Stimulated activated CD8-positive, alpha-beta memory T cell treated with anti-CD3 and anti-CD28 coated beads, Interleukin-15, amount 100 ng/mL, for 4 hours (primary cell): ENCODE measurements at places on chromosomes 6 and 20.

- no peak for DNase-seq
Measured at GRCh38 chr20:22717466-22717865, 133.1 kb upstream of the FOXA2 start.

- no peak for DNase-seq
Measured at GRCh38 chr6:113402544-113402943, 454.6 kb upstream of the MARCKS start.

- DNase-seq = no peak
Measured at GRCh38 chr6:109925075-109925474, 53.0 kb upstream of the GPR6 start.

DNA sequence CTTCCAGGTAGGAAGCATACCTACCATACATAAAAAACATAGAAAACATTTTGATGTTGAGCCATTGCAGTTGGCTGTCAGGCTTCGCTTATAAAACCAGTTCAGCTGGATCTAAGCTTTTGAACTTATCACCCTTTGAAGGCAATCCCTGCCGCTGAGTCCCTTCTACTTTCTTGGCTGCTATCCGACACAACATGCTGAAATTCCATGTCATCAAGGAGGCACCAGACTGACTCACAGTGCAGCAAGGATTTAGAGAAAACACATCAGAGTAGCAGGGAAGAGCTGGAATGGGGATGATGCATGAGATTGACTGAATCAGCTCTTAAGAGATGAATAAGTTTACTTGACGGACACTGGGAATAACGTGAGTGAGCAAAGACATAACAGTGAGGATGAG, 135.0 kb upstream of the MAN1A1 start:
- DNase-seq = no peak

DNA sequence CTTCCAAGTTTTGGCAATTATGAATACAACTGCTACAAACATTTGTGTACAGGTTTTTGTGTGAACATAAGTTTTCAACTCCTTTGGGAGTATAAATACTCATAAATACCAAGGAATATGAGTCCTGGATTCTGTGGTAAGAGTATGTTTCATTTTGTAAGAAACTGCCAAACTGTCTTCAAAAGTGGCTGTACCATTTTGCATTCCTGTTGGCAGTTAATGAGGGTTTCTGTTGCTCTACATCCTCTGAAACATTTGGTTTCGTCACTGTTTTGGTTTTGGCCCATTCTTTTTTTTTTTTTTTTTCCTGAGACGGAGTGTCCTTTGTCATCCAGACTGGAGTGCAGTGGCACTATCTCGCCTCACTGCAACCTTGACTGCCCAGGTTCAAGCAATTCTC, 8.5 kb downstream of the AP5S1 start:
- no peak for DNase-seq

GRCh38 chr6:24060982-24061754, 64.8 kb upstream of the NRSN1 start:
- no peak for DNase-seq

- DNase-seq = no peak
Measured at GRCh38 chr6:27940766-27941165, 16.3 kb upstream of the OR2B6 start.

DNA sequence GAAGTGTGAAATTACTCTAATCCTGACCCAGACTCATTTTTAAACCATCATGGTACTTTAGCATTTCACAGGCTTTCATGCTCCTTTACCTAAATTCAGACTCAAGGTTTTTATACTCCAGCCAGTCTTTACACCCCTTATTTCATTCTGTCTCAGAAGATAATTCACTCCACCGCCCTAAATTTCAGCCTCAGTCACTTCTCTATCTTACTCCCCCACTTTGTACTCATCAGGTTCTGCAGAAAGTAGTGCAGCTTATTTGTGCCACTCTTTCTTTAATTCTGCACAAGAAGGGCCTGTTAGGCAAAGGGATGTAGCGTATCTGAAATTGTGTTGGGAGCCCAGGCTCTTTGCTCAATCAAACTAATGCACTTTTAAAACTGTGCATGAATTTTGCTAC, 205.5 kb downstream of the ARHGAP18 start:
- no peak for DNase-seq

GRCh38 chr20:14445902-14446301, 108.5 kb upstream of the FLRT3 start:
- no peak for DNase-seq

GRCh38 chr6:129657483-129657882, 52.5 kb downstream of the ARHGAP18 start:
- DNase-seq = no peak

DNA sequence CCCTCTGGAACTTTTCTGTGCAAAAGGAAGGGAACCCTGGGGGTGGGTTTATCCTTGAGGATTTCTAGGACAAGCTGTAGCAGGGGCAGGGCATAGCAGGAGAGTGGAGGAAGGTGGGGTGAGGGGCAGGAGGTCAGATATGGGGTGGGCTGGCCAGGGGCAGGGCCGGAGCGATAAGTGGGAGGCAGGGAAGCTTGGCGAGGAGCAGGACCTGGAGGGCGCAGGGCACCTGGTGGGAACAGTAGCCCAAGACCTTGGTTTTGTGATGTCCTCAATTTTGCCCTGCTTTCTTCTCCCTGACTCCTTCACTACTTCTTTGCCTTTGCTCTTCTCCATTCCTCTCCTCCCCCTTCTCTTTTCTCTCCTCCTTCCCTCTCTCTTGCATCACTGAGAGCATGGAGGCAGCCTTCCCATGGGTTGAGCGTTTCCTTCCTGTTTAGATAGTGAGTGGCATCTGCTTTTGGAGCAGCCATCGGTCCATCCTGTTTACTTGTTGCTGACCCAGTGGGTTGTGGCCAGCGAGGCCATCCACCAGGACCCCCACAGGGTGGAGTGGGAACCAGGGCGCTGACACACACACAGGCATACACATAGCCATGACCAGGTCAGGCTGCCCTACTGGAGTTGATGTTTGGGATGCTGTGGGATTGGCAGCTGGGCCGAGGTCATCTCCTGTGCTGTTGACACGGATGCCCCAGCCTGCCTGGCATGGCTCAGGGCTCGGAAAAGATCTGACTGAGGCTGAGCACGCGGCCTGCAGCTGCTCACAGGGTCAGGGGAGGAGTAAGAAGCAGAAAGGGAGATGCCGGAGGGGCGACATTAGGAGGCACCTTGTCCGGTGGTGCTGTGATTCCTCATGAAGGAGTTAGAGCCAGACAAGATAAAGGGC, 121.0 kb upstream of the RNF24 start:
- no peak for DNase-seq

DNA sequence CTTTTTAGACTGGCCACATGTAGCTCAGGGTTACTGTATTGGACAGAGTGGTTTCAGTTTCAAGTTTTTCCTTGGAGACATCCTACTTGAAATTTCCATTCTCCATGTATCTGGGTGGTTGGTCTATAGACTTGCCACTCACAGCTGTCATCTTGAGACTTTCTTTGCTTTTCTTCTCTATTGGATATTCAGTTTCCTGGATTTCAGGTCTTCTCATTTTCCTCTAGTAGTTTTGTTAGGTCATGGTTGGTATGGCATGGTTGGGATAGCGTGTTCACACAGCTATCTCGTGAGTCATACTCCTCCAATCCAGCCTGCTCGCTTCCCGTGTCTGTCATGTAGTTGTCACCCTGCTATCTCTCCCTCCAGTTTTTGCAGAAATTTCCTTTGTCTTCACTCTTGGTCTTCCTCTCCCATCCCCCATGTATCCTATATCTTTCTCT, 48.3 kb downstream of the PTPN1 start:
- no peak for DNase-seq
